ENCODE measurements at places on chromosomes 5 and 9.

- no peak for DNase-seq
Observed at GRCh38 chr9:97794666-97795065, 58.4 kb upstream of the FOXE1 start.

DNA sequence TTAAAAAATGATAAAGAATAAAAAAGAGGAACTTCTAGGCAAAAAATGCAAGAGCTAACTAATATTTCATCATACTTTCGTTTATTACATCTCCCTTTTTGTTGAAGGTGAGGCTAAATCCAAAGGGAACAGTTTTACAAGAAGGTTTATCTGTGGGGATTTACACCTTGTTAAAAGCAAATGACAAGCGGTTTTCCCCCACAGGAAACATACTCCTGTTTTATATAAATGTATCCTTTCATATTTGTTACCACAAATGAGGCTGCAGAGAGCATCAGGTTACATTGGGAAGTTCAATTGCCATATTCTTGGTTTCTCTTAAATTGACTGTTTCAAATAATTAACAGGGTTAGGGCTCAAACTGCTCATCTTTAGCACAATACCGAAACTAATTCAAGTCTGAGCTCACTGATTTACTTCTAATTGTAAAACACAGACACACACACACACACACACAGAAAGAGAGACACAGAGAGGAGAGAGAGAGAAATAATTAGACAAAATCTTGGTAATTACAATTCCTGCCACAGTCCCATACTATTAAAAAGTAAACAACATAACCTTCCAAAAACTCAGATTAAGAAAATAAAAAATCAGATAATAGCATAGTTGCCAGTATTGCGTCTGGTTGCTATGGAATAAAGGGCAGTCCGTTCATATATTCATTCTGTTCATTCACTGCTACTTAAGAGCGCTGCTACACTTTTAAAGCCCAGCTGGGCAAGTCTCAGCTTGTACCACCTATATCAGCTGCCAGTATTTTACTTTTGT lies 17.1 kb downstream of the RFX3 start:
- no peak for DNase-seq

DNA sequence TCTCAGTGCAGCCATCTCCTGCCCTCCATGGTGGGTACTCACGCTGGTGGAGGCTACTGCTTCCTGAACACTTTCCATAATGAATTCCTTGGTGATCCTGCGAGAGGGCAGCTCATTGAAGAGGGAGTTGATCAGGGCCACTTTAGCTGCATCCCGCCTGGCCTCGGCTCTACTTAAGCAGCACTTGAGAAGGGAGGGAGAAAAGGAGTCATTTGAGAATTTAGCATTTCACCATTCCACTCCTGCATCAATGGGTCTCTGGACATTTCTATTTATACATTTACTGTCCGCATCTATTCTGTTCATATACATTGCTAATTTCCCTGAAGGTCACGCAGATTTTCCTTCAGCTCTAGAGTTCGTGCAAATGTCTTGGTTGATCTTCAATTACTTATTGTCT lies 35.1 kb downstream of the LIX1 start:
- no peak for DNase-seq

GRCh38 chr9:114003351-114003750 lies 74.7 kb downstream of the AMBP start:
- no peak for DNase-seq

GRCh38 chr9:24552526-24553182 lies 7.0 kb upstream of the IZUMO3 start:
- no peak for DNase-seq

GRCh38 chr5:23506329-23507236 lies 826 bp upstream of the PRDM9 start:
- no peak for DNase-seq

DNA sequence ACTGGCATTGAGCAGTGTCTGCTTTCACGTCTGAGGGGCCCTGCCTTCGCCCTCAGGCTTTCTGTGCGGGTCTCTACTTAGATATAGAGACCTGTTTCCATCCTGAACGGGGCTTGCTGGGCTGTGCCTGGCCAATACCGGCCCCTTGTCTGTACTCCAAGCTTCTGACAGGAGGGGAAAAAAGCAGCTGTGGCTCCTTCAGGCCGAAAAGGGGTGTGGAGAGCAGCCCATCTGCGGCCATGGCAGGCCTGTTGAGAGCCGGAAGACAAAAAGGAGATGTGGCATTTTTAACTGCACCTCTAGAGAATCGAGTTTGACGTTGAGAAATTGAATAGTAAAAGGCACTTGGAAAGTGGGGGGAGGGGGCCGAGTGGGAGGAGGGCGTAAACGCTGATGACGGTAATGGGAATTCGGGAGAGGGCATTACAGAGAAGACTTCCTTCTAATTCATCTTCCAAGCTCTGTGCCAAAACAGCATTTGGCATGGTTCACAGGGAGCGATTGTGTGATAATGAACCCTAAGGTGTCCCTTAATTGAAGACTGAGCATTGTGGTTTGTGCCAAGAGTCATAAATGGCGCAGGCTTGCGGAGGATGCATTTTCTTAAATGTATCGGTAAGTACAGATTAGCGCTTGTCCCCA lies 25.1 kb upstream of the PRDM12 start:
- no peak for DNase-seq

DNA sequence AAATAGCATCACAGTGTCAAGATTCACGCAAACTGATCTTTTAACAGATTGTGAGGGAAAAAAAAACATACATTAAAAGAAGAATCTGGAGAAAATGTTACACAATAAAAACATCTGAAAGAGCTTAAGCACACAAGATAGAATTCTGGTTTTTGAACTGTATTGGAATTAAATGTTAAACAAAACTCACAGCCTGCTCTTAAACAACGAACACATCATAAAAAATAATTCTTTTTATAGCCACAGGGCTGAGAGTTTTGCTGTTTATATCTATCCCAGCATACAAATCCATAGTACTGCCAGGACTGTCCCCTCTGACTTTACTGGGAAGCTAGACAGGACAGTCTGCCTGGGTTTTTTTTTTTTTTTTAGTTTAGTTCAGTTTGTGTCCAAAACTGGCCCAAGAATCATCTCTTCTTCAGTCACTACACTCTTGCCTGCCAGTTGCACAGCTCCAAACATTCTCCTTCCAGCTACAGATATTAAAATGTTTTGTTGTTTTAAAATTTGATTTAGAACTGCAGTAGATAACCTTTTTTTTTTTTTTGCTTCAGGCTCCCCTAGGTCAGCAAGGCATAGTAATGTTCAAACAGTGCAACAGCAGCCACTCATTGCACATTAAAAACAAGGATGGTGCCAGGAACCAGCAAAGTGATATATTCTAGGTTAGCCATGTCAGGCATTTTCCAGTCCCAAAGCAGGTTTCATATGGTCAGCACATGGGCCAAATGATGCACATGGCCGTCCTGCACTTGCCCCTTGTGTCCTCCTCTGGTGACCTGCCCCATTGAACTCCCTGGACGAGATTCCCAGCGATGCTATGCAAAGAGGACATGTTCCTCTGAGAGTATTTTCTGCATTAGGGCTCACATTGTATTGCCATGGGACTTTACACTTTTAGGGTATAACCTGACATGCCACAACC lies 173.6 kb downstream of the ARL15 start:
- DNase-seq, result no peak

GRCh38 chr5:133122711-133123110 lies 70.9 kb downstream of the HSPA4 start:
- DNase-seq, result no peak

GRCh38 chr5:154370119-154370518 lies 75.7 kb upstream of the SAP30L start:
- no peak for DNase-seq

DNA sequence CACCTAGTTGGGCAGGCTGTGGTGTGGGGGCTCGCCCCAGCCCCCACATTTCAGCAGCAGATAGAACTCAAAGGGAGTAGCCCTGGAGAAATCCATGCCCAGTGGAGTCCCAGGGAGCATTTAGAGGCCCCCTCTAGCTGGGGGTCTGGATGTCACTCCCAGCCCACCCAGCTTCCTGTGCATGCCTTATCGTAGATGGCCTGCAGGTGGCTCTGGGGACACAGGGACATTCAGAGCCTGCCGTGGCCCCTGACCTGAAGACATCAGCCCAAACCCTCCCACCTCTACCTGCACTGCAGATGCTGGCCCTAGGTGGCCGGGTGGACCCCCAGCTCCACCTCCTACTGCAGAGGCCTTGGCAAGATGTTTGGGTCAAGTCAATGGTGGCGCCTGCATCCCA lies 49.0 kb upstream of the LMX1B start:
- no peak for DNase-seq

GRCh38 chr9:120583958-120584369 lies 4.0 kb upstream of the CDK5RAP2 start:
- DNase-seq, result no peak

GRCh38 chr5:38414348-38414747 lies 142.1 kb downstream of the LIFR start:
- no peak for DNase-seq

DNA sequence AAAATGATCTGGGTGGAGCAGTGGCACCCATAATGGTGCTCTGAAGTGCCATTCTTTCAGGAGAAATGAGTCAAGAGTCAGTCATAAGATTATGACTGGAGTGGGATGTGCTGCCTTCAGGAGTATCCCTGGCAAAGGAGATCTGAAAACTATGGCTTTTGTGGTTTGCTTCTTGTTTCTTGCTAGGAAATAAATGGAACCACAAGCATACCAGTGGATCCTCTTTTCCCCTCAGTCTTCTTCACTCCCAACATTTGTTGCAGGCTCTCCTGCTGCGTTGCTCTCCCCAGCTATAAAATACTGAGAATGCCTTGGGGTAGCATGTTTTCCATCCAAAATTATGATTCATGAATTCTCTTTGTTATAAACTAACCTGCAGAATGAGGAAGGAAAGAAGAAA lies 199.1 kb downstream of the NNT start:
- DNase-seq, result no peak

DNA sequence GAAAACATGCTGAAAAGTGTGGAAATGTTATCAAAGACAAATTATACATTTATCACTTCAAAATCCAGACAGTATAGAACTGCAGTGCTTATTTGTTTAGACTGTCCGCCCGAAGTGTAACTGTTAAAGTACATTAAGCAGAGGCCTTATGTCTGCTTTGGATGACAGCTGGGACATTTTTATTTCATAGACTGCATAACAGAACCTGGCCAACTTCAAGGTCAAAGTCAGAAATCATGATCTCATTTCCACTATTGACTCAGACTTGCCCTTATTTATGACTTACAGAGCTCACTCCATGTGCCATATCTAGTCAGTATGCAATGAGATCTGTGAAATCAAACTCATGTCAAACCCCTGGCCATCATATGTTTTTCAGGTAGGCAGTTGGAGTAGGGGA lies 87.7 kb downstream of the RAB3C start:
- no peak for DNase-seq

DNA sequence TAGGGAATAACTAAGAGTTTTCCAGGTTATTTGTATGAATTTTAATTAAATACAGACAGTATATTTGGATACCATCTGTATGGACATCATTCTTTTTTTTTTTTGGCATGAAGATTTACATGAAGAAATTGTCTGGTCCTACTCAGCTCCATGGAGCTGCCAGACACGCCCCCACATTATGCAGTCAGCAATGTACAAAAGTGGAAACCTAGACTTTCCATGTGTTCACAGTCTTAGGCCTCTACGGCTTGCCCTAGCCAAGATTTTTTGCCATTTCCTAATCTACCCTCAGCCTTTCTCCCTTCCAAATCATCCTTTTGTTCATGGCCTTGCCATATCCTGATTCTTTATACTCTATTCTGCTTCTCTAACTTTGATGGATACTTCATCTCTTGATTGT lies 207.1 kb downstream of the SGCD start:
- DNase-seq, result no peak

All from stimulated activated CD4-positive, alpha-beta T cell treated with anti-CD3 and anti-CD28 coated beads, TNF-alpha, amount 100 ng/mL, for 24 hours (primary cell).